ENCODE measurements at places on chromosomes 11 and 22. TPM values are rescaled to one million over a fixed set of nuclear protein-coding genes. Genes with fewer than 3 reads are reported as not detected.
A peak's percentile ranks its signal among the peaks of the same experiment; 100 is the strongest.

DMC1 gene
- 1.6 TPM for total RNA-seq

SCYL1 gene
- total RNA-seq, result 59.9 TPM

- DNase-seq, result no peak
Observed at GRCh38 chr11:67179892-67180490, 60.9 kb downstream of the KDM2A start.

DNA sequence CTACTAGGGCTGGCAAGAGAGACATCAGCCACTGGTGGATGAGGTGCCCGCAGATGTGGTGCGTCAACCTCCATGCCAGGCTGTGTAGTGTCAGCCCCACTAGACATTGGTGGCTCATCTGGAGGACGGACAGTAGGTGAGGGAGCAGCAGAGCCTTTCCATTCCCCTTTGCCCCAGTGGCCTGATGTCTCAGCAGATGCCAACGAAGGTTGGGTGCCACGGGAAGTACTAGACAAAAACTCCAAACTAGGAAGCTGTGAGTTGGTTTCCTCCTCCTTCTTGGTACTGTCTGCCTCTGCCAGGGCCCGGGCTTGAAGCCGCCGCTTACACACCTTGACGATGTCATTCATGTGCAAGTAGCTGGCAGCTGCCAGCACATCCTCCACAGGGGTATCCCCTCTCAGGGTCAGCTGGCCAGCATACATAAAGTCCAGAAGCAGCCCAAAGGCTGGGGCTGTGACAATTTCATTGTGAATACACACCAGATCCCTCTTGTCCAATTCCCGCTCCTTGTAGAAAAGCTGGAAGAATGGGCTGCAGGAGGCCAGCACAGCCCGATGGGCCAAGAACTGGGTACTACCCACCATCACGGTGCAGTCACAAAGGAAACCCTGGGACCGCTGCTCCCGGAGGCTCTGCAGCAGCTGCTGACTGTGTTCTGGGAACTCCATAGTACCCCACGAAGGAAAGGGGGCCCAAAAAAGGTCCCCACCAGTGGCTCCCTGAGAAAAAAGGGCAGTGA is 795 bp downstream of the ZBTB3 start:
- peak; percentile 59 for DNase-seq

DNA sequence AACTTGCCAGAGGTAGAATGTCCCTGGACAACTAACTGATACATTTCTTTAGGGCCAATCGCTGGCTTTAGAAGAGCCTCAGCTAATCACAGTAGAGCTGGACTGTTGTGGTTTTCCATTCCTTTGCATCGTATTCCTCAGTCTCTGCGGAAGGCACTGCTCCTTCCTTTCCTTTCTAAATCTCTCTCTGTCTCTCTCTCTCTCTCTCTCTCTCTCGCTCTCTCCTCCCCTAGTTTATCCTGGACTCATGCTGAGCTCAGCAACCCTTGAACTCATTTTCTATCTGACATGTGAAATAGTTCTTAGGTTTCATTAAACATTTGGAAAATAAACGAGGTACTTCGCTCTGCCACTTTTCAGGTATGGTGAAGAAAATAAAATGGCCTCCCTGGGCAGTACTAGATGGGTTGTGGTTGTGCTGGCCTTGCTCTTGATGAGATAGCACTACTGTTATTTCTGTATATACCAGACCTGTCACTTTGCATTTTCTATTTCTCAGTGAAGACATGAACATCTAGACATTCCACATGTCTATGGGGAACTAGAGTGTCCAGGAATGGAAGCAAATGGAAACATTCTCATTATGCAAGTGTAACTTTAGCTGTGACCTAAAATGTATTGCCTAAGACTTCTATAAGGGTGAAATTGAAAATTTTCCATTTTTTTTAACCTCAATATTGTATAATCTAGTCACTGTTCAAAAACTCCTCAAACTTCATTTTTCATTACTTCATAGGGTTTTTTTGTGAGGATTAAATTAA is 12.0 kb upstream of the SESN3 start:
- no peak for DNase-seq

GRCh38 chr11:68003846-68004550 is at the start of gene UNC93B1:
Gene UNC93B1 (minus strand): TSS chr11:68004097. CDS start chr11:68004043, 54 bp downstream.
- DNase-seq, result peak; percentile 98

GRCh38 chr11:73453562-73453961 is 77.4 kb downstream of the RELT start:
- DNase-seq, result no peak

GRCh38 chr11:112156153-112156955 is 7.5 kb downstream of the IL18 start:
- no peak for DNase-seq
